ENCODE measurements at places on chromosomes 11 and 22.

GRCh38 chr11:61833471-61833870 is 5.4 kb downstream of the FADS2 start:
- DNase-seq, result no peak

- no peak for DNase-seq
These were observed 1415.2 kb upstream of the TENM4 start for GRCh38 chr11:80856066-80856465.

DNA sequence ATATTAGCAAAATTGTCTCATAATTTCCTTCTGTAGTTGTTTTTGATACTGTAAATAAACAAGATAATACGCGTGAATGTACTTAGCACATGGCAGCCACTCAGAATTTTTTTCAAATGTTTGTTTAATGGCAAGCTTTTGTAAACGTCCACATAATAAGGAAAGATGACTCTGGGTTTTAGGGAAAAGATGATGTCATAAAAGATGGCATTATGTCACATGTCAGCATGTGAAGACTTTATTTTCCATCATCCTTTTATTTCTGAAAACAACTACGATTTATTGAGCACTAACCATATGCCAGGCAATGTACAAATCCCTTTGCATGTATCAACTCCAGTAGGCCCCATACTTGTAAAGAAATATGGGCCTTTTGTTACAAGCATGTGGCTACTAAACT is 139.9 kb downstream of the C11orf91 start:
- DNase-seq, result no peak

- no peak for DNase-seq
These were observed 323.3 kb upstream of the ZC3H12C start for GRCh38 chr11:109769858-109770257.

DNA sequence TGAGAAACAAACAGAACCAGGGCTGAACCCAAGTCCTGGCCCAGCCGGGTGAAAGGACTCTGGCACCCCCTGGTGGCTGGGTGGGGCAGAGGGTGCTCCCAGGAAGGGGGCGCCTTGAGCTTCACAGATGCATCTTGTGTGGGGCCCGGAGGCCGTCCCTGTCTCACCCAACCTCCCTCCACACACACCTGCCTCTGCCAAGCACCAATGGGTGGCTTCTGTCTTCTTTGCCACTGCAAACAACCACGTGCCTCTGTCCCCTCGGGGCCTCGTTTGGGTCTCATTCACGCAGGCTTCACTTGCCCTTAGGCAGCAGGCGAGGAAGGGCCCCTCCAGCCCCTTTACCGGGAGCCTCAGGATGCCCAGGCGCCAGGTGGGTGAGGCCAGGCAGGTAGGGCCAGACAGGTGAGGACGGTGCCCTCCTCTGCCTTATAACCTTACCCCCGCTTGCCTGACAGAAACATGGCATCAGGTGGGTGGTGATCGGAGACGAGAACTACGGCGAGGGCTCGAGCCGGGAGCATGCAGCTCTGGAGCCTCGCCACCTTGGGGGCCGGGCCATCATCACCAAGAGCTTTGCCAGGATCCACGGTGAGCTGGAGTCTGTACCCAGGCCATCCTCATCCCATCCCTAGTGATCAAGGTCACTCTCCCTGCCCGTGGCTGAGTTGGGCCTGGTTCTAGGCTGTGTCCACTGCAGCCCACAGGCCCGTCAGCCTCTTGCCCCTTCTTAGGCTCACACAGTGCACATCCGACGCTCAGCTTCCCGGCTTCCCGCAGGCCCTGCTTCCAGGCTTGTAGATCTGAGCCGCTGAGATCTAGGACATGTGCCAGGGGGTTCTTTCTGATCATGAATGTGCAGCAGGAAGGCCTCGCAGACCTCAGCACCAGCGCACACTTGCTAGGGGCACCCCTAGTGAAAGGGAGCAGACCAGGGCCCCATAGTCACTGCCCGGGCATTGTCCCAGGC is 17.2 kb downstream of the POLR3H start:
- no peak for DNase-seq

GRCh38 chr22:35586771-35587170 is 30.4 kb downstream of the MB start:
- no peak for DNase-seq
